C1 segment of cervical spinal cord (tissue), 14 donors: ENCODE measurements at places on chromosomes 2 and 18.

- DNase-seq = no peak
Measured at GRCh38 chr2:67876176-67876575, 186.6 kb downstream of the C1D start.

DNA sequence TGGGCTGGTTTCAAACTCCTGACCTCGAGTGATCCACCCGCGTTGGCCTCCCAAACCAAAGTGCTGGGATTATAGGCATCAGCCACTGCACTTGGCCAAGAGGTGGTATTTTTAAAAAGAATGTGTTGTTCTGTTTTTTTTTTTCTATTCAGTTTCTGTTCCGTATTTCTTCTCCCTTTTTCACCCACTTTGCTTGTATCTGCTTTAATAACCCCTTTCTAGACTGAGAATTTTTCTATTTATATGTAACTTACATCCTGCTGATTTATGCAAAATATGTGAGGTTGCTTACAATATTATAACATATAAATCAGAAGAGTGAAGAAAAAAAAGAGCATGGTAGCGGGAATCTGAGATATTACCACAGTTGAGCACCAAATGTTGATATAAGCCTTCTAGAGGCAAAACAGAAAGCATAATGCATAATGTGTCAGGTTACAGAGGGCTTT lies 17.2 kb upstream of the LYPD6B start:
- DNase-seq = no peak

DNA sequence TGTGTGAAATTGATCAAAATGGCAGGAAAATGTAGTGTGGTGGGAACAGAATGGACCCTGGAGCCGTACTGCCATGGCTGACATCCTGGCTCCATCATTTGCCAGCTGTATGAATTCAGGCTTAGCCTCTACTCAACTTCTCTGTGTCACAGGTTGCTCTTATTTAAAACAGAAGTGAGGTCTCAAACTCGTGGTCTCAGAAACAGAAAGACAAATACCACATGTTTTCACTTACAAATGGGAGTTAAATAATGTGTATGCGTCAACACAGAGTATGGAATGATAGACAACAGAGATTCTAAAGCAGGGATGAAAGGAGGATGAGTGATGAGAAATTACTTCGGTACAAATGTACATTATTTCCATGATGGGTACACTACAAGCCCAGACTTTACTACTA lies 227.4 kb downstream of the DCC start:
- DNase-seq = no peak

DNA sequence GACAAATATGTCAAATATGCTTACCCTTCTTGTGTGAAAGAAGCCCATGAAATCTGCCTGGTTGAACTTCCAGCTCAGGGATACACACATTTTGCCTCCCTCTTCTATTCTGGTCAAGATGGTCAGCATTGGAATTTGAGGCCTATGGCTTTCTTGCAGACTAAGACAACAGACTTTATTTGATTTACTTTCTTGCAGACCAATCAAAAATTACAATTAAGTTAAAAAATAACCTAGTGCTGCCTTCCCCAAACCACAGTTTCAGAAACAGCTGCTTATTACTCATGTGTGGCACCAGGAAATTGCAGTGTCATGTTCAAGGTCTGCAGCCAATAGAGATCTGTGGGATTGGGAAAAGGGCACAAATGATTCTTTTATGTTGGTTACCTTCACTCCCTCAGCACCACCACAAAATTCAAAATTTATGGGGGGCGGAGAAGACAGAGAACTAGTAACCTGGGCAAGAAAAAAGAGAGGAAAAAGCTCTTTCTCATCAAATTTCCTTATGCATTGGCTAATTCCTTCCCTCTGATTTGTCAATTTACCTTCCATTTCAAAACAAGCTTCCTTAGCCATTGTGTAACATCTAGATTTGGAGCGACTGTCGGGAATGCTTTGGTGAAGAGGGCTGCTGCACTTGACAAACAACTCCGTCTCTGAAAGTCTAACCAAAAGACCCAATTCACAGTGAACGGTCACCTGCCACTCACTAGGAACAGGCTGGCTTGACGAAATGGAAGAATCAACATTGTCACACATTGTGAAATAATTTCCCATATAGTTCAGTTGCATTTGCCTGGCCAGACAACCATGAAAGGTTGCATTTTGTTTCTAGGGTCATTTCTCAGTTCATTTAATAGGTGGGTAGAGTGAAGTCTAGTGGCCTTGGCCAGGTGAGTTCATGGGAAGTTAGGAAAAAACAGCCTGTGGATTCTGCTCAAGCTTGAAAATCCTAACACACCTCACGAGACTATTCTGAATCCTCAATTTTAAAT lies 100.4 kb upstream of the FZD5 start:
- DNase-seq = no peak

DNA sequence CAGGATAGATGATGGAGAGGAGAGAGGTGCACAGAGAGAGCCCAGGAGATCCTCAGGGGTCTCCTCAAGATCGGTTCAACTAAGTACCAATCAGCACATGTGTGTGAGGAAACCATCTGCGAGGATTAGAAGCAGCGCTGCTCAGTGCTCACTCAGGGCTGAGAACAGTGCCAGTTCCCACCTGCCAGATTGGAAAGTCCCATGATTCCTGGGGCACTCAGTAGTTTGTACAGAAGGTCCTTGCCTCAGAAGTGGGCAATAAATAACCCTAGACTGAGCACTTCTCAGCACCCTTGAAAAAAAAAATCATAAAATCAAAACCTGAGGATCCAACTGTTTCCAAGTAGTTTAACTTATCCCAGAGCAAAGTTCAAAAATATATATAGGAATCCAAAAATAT lies 53.8 kb downstream of the SEMA4F start:
- no peak for DNase-seq

DNA sequence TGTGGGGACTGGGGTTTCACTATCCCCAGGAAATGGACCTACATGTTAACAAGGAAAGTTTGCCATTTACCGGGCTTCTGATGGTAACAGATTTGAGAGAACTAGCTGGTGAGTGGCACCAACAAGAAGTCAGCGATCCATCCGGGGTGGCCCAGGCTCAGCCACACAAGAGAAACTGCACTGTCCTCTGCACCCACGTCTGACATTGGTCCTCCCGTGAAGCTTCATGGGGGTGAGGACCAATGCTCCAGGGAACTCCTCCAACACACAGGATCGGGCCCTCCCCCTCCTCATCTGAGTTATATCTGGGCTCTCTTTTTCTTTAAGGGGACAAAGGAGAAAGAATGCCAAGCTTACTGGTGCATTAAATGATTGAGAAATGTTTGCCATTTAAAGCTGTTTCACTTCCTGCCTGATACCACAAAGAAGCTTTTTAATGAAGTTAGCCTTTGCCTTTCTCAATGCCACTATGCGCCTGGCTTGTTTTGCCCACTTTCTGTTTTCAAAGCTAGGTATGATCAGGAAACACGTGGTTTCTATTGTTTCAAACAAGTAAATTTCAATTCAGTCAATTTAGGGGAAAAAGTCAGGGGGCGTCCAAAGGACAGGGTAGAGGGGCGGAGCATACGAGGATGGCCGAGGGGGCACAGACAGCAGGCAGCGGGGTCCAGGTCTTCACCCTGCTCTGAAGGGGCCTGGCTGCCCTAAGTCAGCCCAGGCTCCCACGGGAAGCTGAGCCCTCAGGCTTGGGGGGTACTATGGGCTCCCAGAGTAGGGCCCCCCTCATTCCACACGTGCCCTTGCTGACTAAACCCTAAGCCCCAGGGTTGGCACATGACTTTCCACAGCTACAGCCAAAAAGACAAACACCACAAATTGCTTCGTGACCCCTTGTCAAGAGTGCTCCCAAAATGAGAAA lies 204.0 kb upstream of the ID2 start:
- no peak for DNase-seq

DNA sequence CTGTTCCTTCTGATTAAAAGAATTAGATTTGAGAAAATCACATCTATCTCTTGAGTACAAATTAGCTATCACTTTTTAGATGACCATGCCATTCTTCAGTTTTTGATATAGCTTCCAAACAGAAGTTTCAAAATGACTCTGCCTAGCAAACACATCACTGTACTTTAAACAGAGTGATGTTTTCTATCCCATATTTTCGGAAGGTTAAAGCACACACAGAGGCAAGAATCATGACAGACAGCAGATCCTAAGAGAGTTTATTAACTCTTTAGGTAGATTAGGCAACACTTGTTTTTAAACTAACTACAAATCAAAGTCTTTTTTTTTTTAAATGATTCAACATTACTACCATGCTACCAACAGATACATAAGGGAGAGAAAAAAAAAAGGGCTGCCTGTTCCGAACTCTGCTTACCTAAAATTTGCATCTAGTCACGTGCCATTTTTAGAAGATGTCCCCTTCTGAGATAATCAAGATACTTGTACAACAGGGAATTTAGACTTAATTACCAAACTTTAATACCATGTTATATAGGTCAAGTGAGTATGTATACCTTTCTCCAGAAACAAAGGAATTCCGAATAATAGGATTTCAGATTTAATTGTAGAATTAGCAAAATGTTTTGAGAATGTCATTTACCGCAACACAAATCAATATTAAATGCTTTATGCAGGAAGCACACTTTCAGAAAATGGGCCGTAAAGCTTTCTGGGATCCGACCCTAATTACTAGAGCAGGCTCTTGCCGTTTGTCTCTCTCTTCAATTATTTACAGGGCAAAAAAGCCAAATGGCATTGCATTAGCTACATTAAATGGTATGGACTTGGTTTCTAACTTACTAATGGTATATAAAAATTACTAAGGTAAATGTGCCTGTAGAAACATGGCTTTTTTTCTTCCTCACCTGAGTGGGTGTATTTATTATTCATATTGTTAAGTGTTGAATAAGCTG lies 2.6 kb downstream of the RBMS1 start:
- no peak for DNase-seq

DNA sequence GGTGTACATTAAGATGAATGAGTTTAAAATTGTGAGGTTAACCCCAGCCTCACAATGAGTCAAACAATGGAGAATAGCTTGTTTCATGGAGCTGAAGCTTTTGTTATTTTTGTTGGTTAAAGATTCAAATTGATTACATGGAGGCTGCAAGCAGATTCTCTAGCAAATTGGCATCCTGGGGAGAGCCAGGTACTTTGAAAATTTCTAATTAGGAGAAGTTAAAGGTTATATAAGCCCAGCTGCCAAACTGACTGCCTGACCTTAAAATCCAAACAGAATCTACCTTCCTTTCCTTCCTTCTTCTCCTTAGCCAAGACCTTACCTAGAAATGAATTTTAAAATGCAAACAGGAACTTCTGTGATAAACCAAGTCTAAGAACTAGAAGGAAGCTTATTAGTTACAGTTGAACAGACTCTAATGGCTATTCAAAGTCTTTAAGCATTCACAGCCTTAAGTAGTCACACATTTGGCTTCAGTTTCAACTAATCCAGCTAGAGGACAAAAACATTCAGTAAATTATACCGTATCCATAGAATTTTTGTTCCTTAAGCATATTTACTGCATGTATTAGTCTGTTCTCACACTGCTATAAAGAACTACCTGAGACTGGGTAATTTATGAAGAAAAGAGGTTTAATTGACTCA lies 31.5 kb upstream of the PGAP1 start:
- DNase-seq = no peak

GRCh38 chr2:43003702-43004101 lies 211.3 kb upstream of the HAAO start:
- no peak for DNase-seq

- DNase-seq = no peak
Measured at GRCh38 chr18:79481046-79481790, 85.5 kb downstream of the NFATC1 start.

DNA sequence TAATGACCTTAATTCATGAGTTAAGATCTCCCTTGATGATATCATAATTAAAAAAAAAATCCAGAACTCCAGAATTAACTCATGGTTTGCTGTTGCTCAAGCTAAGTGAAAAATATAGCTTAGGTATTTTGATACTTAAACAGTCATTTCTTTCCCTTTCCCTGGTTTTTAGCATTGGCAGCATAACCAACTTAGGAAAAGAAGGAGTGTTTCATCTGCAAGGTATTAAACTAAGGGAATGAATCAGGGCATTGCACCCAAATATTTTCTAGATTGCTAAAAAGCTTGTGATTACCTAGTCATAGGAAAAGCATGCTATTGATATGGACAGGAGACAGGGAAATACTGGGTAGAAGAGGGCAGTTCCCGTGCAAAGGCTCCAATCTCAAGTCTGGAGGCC lies 207.2 kb downstream of the LRP1B start:
- DNase-seq = no peak

- DNase-seq = no peak
Measured at GRCh38 chr18:68172842-68173549, 541.9 kb downstream of the TMX3 start.

- DNase-seq = no peak
Measured at GRCh38 chr2:65577654-65578053, 145.3 kb upstream of the SPRED2 start.

DNA sequence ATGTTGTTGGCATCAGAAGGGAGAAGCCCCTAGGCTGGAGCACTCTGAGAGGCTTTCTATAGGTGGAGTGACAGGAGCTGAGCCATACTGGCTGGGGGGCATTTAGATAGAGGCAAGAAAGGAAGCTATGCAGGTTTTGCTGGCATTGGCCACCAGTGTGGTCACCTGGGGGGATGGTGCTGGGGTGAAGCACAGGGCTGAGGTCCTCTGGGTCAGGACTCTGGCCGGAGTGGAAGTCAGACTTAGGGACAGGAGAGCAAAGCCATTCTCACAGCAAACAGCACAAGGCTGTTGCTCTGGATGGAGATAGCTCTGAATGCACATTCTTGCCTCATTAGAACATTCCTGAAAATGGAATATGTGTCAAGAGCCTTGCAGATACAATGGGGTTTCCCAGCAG lies 47.4 kb downstream of the NTSR2 start:
- DNase-seq = no peak

DNA sequence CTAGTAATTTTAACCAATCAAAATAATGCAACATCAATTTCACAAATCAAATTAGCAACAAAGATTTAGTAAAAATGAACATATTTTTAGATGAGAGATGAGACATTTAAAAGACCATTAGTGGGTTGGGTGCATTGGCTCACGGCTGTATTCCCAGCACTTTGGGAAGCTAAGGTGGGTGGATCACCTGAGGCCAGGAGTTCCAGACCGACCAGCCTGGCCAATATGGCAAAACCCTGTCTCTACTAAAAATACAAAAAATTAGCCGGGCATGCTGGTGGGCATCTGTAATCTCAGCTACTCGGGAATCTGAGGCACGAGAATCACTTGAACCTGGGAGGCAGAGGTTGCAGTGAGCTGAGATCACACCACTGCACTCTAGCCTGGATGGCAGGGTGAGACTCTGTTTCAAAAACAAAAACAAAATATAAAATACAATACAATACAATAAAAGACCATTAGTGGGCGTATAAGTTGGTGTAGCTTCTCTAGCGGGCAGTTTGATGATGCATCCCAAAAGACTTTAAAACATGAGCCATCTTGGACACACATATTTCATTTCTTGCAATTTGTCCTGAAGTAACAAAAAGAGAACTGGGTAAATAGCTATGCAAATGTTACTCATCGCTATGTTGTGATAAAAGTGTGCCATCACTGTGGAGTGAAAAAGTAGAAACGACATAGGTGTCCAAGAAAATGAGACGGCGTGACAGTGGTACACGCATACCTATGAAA lies 101.8 kb downstream of the COL6A3 start:
- no peak for DNase-seq

GRCh38 chr2:53173091-53173490 lies 594.5 kb upstream of the CHAC2 start:
- no peak for DNase-seq

- DNase-seq = no peak
Measured at GRCh38 chr2:140711867-140712266, 1418.9 kb downstream of the LRP1B start.
